ENCODE measurements at places on chromosomes 3 and 15. TPM values are rescaled to one million over a fixed set of nuclear protein-coding genes. Genes with fewer than 3 reads are reported as not detected.

FAM174B gene
- total RNA-seq = 3.4 TPM

CCDC191 gene
- total RNA-seq = 3.7 TPM

ALG3 gene
- 12.0 TPM for total RNA-seq

C3orf20 gene
- 0.14 TPM for total RNA-seq

NOX5 gene
- not detected for total RNA-seq

PEX5L gene
- total RNA-seq = not detected

SI gene
- total RNA-seq = not detected

Data from CD4-positive, alpha-beta T cell (primary cell).